Activated T-cell treated with anti-CD3 and anti-CD28 coated beads, Interleukin-2, amount 50 U/mL, for 4 hours (primary cell): ENCODE measurements at places on chromosomes 11 and 22.

GRCh38 chr11:10500757-10501684 lies 40.0 kb downstream of the RNF141 start:
- no peak for DNase-seq

GRCh38 chr11:76620489-76620888 lies 50.1 kb downstream of the LRRC32 start:
- DNase-seq: no peak

DNA sequence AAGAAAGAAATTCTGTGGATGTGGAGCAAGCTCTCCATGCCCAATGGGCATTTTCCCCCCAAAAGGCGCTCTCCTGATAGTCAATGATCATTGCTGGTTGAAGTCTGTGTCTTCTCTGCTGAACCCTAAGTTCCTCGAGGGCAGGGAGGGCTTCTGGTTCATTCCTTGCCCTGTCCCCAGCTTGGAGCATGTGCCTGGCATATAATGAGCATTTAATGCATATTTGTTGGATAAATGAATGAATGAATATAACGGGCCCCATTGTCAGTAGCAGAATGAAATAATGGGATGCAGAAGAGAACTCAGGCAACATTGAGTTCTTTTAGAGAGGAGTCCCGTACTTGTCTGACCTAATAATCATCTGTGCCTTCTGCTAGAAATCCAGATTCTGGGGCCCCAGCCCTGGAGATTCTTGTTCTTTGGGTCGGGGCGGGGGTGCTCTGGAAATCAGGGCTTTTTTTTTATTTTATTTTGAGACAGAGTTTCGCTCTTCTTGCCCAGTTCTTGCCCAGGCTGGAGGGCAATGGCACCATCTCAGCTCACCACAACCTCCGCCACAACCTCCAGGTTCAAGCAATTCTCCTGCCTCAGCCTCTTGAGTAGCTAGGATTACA lies 64.4 kb downstream of the CD82 start:
- DNase-seq: no peak

DNA sequence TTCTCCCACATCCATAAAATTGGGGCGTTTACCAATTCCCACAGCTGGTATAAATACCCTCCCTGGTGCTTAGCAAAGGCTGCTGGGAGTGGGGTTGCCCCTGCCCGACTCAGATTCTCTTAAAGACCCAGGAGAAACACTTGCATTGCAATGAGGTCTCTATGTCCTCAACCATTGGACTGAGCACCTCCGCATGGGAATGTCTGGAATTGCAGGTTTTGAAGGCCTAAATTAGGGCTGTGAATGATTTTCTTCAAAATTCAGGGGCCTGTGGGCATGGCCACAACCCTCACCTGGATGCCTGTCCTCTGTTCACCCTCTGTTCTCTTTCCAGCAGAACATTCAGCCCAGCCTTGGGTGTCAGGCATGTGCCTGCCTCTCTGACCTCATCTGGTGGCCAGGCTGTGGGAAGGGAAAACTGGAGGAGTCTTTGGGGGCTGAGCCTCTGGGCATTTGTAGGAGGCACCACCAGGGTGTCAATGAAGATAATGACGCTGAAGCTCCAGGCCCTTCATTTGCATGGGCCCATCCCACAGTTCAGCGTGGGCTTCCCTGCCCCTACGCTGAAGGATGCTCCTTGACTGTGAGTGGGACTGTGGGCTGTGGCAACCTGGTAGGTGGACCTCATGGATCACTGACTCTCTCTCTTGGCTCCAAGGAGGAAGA lies 52.7 kb upstream of the MYEOV start:
- no peak for DNase-seq

GRCh38 chr11:83836883-83837654 lies 550.9 kb upstream of the CCDC90B start:
- DNase-seq: no peak

DNA sequence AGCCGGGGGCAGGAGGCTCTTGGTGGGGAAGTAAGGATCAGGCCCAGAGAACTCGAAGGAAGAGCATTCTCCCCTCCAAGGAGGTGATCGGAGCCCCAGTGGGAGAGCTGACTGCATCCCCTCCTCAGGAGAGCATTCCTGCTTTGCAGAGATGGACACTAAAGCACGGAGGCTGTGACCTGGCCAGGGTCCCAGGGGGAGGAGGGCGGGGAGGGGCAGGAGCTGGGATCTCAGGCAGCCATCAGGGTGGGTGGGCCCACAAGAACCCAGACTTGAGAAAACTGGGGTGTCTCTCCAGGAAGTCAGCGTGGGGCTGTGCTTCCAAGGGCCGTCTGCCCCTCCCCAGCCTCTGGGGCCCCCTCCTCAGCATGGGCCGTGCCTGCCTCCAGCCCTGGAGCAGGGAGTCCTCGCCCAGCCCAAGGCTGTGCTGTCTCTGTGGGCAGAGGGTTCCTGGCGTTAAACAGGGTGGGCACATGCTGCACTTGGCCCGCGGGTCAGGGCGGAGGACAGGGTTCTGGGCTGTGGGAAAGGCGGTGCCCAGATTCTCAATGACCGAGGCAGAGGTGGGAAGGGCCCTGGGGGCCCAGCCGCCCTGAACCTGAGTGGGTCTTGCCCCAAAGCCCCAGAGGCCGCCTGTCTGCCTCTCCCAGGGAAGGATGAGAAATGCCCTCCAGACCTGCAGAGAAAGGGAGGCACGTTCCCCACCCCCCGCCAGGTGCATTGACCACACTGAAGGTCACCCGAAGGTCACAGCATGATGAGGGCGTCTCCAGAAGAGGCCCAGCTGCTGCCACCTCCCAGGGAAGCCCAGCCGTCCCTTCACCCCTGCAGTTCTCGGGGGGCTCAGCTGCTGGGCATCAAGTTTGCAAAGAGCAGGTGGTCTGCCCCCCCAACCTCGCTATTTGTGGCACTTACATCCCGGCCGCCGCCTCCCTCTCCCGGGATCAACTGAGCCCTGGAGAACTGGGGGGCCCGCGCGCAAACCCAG lies 643 bp downstream of the CEND1 start:
- DNase-seq: no peak

DNA sequence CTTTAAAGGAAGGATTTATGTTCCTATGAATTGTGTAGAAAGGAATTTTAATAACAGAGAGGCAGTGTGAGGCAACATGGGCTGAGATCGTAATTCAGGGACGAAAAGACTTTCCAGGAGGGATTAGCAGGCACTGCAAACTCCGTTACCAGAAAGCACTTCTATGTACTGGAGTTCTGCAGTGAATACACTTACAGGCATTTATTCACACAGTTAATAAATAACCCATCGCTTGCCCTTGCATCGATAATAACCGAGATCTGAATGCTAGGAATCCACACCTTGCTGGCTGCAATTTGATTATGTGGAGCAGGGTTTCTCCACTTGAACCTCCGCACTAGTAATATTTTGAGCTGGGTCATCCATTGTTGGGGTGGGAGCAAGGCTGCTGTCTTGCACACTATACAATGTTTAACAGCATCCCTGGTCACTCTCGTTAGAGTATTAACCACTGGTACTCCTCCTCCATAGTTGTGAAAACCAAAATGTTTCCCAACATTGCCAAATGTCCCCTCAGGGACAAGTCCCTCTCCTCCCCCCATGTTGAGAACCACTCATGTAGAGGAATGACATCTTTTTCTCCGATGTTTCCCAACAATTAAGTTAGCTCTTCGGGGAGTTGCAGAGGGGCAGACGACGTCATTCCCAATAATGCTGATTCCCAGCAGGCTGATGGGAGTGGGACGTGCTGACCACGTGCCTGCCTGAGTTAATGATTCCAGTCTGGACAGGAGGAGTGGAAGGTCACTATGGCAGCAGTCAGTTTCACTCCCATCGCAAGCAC lies 99.5 kb downstream of the SNX19 start:
- DNase-seq: no peak

DNA sequence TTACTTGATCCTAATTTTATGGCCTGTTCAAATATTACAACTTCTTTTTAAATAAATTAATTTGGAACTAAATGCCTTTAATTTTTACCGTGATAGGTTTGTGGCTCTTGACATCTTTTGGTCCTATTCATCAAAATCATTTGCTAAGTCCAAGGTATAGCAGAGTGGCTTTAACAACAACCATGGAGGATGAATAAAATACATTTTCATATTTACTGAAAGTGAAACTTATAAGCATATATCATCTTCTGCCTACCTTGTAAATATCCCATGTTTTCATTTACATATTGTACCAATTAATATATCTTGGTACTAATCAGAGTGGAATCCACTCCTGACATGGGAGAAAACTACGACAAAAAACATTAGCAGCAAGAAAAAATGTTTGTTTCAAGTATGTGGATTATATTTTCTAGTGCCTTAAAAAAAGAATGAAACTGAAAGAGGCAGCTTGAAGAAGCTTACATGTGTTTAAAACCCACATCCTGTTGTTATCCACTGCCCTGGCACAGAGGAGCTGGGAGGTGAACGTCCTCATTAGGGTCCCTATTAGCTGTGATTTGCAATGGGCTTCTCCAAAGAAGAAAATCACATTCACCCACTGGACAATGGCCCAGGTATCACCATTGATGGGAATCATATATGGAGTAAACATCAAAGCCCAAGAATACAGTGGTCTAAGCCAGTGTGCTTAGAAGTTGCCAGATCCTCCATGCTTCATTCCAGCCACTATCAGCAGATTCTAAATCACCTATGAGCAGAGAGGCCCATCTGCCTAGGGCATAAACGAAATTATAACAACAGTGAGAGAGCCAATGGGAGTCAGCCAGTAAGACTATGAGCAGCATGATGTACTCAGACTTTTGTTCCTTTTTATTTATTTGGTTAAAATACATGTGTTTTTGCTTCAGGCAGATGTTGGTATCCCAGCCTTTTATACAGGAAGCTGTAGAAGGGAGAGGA lies 84.7 kb downstream of the MAML2 start:
- peak; percentile 19 for DNase-seq

DNA sequence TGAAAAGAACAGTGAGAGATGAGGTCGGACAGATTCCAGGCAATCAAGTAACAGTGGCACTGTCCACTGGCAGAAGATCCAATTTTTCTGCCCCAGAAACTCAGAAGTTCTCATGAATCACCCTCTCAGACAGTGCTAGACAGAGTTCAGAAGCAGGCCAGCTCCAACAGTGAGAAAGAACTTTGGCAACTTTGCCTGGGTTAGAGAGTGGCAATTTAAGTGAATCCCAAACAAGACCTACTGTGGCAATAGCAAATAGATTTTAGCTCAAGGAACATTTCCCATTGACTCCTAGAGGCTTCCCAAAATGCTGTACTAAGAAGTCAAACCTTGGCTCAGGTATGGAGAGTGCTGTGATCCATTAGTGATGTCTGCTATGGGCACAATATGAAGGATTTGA lies 12.3 kb downstream of the CD44 start:
- no peak for DNase-seq

- no peak for DNase-seq
Observed at GRCh38 chr22:44692662-44693007, 9.4 kb upstream of the PRR5 start.

DNA sequence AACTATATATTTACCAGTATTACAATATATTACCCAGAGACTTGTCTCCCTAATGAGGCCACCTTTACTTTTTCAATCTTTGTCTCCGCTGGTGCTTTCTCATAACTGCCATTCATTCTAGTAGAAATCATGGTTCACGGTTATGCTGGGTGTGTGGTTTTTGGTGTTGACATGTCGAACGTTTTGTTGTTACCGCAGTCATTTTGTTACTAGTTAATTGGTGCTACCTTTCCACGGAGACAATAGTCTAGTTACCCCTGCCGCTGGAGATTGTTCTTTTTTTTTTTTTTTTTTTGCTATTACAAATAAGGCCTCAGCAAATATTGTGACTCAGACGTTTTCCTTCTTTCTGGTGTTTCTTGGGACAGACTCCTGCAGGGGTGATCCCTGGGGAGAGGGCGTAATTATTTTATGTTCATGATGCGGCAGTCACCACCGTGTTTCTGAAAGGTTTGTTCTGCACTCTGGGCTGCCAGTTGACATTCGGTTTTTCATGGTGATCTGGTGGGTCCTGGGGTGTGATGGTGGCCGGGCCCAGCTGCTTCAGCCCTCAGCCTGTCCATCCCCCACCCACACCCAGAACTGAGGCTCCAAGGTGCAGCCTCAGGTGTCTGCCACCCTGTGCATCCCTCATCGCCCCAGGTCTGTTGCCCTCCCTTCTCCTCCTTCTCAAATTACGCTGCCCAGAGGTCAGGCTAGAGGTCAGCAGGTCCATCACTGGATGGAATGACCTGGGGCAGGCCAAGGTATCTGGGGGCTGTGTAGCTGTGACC lies 28.6 kb downstream of the LRP5 start:
- DNase-seq: no peak

GRCh38 chr11:67269401-67270255 lies 3.4 kb downstream of the GRK2 start:
- no peak for DNase-seq

DNA sequence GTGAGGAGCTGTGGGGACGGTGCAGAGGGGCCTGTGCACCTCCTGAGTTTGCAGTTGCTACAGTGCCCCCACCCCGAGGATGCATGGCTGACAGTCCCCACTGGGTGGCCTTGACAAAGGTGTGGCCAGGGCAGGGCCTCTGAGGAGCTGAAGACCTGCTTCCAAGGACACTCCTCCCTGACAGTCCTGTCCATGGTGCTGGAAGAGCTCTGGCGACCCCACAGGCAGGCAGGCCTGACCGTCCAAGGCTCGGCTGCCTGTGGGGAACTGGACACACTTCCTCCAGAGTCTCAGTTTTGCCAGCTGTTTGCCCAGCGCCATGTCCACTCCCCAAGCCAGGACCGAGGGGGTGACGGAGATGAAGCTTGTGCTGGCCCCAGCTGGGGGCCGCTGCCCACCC lies 32.7 kb downstream of the BRSK2 start:
- DNase-seq: no peak

DNA sequence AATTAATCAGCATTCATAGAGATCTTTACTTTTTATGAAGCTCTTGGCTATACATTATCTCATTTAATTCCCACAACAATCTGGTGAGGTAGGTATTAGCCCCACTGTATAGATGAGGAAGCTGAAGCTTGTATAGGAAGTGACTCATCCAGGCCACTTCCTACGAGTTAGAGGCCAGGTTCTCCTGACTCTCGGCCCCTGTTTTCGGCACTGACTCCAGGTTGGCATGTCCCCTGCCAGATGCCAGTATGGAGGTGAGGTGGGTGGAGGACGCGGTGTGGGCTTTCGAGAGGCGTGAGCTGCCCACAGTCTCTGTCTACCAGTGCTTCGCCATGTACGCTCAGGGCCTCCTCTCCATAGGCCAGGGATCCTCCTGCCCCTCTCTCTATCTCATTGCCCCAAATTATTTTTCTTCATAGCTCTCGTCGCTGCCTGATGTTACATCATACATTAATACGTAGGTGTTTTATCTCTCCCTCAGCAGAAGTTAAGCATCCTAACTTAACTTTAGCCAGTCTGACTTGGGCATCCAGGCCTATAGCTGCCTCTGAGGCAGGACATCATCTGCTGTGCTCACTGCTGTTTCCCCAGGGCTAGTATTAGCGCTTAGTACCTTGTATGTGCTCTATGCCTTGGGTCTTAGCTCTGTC lies 9.0 kb downstream of the DGAT2 start:
- no peak for DNase-seq

DNA sequence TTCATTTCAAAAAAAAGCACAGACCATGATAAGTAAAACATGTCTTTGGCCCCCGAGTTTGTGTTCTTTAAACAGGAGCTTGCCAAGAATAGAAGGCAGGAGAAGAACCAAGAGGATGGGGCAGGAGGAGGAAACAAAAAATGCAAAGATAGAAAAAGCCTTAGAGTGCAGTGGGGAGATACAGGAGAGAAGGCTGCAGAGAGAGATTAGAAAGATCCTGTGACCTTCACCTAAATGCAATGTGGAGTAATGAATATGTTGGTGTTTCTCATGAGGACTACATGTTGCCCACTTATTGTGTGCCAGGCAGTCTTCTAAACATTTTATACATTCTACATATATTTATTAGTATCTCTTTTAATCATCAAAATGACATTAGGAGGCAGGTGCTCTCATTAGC lies 2.3 kb upstream of the APLNR start:
- DNase-seq: no peak

- DNase-seq: no peak
Observed at GRCh38 chr22:42791721-42792452, 65.2 kb downstream of the ARFGAP3 start.

- no peak for DNase-seq
Observed at GRCh38 chr11:87187076-87187475, 149.3 kb downstream of the TMEM135 start.
